Calu3 (cell line): ENCODE measurements at places on chromosomes 2 and 18. TPM values are rescaled to one million over a fixed set of nuclear protein-coding genes. Genes with fewer than 3 reads are reported as not detected.

- H3K4me3 ChIP-seq: no peak overlapping the region
- no peaks in the 10 kb centered on the region for H3K36me3 ChIP-seq
- no peaks in the 10 kb centered on the region for H3K4me1 ChIP-seq
- DNase-seq: no peak
- H3K27me3 ChIP-seq: no peaks in the 10 kb centered on the region
Observed at GRCh38 chr2:205056151-205056561, 510.9 kb downstream of the PARD3B start.

GRCh38 chr2:220660277-220661145 is 911.6 kb downstream of the EPHA4 start:
- no peak overlapping the region for H3K27ac ChIP-seq
- DNase-seq: peak; percentile 32
- H3K27me3 ChIP-seq: no peaks in the 10 kb centered on the region

DNA sequence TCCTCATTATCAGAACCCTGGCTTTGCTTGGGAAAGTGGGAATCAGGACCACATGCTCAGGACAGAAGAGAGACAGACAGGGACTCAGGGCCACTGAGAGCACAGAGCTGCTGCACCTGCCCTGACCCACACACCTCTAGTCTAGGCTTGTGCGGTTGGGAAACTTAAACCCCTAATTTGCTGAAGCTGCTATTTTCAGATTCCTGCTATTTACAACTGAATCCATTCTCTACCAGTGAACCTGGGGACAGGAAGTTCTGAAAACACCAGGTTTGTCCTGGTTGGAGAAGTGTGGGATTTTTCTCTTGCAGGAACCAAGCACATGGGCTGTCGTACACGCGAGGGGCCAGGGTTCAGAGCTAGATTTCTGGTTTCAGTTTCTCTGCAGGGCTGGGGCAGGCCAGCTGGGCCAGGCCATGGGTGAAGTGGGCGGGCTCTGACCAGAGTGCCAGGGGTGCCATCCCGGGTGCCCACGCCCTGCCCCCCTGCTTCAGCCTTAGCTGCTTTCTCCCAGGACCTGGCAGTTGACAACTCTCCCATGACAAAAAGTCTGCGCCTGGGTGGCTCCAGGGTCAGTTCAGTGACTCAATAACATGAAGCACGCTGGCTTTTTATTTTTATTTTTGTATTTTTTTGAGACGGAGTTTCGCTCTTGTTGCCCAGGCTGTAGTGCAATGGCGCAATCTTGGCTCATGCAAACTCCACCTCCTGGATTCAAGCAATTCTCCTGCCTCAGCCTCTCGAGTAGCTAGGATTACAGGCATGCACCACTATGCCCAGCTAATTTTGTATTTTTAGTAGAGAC is 51.3 kb upstream of the SLC1A4 start:
- no peaks in the 10 kb centered on the region for H3K4me1 ChIP-seq
- H3K36me3 ChIP-seq: no peaks in the 10 kb centered on the region
- H3K27me3 ChIP-seq: peaks cover 64% of the 10 kb centered on the region
- H3K4me3 ChIP-seq: no peak overlapping the region
- DNase-seq: no peak
- H3K27ac ChIP-seq: no peak overlapping the region

DNA sequence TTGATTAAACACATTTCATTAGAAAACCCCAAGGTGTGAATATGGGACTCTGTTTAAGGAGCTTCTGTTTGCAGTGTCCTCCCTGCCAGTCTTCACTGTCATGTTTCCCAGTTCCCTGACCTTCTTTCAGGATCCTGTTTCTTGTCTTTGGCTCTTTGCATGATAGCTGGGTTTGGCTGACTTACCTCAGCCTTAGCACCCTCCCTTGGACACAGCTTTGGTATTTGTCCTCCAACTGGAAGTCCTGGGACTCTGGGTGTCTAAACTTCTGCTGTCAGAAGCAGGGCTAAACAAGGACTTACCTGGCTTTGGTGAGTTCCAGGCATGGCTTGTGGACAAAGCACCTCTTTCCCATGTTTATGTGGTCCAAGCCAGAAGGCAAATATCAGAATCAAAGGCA is 11.2 kb upstream of the PAIP2B start:
- no peak overlapping the region for H3K4me3 ChIP-seq
- H3K27ac ChIP-seq: no peak overlapping the region
- H3K36me3 ChIP-seq: no peaks in the 10 kb centered on the region
- no peak for DNase-seq
- peaks cover 93% of the 10 kb centered on the region for H3K27me3 ChIP-seq
- H3K4me1 ChIP-seq: peaks cover under 1% of the 10 kb centered on the region

DNA sequence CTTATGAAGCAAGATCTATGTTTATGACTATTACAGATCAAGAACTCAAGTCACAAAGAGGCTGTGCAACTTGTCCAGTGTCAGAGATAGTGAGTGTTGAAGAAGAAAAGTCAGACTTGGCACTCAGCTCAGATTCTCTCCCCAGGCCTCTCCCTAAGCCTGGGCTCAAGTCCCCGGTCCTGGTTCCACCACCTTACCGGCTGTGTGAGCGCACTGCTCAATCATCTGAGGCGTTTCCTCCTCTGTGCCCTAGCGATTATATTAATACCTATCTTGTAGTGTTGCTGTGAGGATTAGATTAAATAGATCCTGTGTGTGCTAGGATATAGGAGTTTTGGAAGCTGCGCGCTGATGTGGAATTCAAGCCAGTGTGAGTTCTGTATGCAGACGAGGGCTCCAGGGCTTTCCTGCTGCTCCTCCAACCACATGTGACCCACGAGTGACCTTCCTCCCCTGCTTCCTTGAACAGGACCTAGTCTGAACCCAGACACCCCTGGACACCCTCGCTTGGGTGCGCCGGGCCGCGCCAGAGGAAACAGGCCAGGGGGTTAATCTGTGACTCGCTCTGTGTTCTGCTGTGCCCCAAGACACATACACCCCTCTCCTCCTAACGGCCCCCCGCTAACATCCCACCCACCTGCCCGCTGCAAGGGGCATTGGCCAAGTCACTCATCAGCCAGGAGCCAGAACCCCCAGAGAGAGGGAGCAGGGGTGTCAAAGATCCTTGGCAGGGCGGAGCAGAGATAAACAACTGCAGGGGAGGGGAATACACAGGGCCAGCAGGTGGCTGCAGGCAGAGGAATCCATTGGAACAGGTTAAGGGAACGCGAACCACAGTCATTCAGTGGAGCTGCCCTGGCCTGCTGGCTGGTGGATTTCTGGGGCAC is 38.3 kb downstream of the TNS1 start:
- H3K36me3 ChIP-seq: no peaks in the 10 kb centered on the region
- H3K4me3 ChIP-seq: no peak overlapping the region
- H3K27ac ChIP-seq: no peak overlapping the region
- no peaks in the 10 kb centered on the region for H3K4me1 ChIP-seq
- peaks cover 68% of the 10 kb centered on the region for H3K27me3 ChIP-seq

- H3K36me3 ChIP-seq: no peaks in the 10 kb centered on the region
- no peak overlapping the region for H3K27ac ChIP-seq
Observed at GRCh38 chr18:49608366-49609255, 46.8 kb downstream of the LIPG start.

GRCh38 chr2:233141901-233142300 is 81.8 kb downstream of the INPP5D start:
- no peak for DNase-seq
- no peak overlapping the region for H3K27ac ChIP-seq
- peaks cover 62% of the 10 kb centered on the region for H3K27me3 ChIP-seq
- no peaks in the 10 kb centered on the region for H3K36me3 ChIP-seq

- no peak for DNase-seq
- H3K4me3 ChIP-seq: no peak overlapping the region
- H3K27me3 ChIP-seq: peaks cover 38% of the 10 kb centered on the region
- H3K27ac ChIP-seq: no peak overlapping the region
- no peaks in the 10 kb centered on the region for H3K4me1 ChIP-seq
Observed at GRCh38 chr2:95267458-95268210, 6.6 kb upstream of the PROM2 start.

DNA sequence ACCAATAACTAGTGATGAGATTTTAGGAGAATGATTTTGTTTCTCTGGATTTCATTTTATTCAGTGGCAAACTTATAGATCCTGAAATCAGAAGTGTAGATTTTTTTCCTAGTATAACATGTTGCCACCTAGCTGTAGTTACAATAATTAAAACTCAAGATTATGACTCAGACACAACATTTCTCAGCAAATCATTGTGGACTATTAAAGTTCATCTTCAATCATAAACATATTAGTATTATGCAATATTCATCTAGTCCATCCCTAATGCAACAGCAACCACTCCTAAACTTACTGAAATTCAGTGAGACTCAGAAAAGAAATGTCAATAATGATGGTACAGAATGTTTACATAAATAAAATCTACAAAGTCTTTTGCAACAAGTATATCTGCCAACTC is 51.3 kb downstream of the USP34 start:
- peaks cover 15% of the 10 kb centered on the region for H3K4me1 ChIP-seq
- DNase-seq: no peak
- no peaks in the 10 kb centered on the region for H3K27me3 ChIP-seq
- H3K27ac ChIP-seq: no peak overlapping the region
- H3K36me3 ChIP-seq: no peaks in the 10 kb centered on the region
- no peak overlapping the region for H3K4me3 ChIP-seq

DNA sequence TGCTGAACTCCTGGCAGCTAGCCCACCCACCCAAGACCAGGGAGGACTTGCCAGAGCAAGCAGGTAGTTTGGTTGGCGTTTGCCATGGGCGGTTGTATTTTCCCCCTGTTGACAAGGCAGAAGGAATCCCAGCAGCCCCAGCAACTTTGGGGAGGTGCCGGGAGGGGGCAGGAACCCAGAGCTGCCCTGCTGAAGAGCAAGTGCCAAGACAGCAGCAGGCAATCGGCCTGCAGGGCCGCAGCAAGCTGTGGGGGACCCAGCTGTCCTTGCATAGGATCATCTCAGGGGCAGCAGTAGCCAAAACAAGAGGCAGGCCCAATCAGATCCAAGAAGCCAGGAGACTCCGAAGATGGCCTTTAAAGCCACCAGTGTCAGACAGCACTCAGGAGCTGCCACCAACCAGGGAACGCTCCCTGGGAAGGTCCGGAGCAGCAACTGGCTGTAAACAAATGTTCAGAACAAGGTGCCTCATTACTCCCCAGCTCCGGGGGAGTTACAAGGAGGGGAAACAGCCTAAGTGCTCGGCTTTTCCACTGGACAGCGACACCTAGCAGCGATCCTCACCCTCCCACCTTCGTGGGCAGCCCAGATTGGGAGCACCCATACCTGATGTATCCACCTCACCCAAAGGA is 2.1 kb downstream of the ST8SIA5 start:
- no peak overlapping the region for H3K4me3 ChIP-seq
- no peaks in the 10 kb centered on the region for H3K36me3 ChIP-seq
- H3K27me3 ChIP-seq: peaks cover 91% of the 10 kb centered on the region
- H3K27ac ChIP-seq: no peak overlapping the region

GRCh38 chr2:85814802-85815550 is 61.2 kb downstream of the ATOH8 start:
- no peaks in the 10 kb centered on the region for H3K4me1 ChIP-seq
- DNase-seq: no peak
- H3K27me3 ChIP-seq: peaks cover 26% of the 10 kb centered on the region
- no peak overlapping the region for H3K4me3 ChIP-seq
- H3K27ac ChIP-seq: no peak overlapping the region

DNA sequence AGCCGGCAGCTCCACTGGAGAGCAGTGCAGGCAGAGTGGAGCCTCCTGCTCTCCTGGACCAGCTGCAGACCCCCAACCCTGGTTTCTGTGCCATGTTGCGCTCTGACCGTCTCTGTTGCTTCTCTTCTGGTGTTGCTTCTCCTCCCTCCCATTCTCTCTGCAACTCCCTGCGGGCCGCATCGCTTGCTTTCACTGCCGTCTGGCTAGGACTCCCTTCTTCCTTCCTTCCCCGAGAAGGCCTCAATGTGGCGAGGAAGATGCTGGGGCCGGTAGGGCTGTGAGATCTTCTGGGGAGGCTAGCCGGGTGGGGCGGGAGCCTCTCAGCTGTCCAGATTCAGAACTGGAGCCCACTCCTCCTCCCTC is 6.2 kb downstream of the DNAJB2 start:
- H3K4me1 ChIP-seq: peaks cover 17% of the 10 kb centered on the region
- H3K27me3 ChIP-seq: peaks cover 8% of the 10 kb centered on the region
- H3K36me3 ChIP-seq: peaks cover 8% of the 10 kb centered on the region
- no peak for DNase-seq

DNA sequence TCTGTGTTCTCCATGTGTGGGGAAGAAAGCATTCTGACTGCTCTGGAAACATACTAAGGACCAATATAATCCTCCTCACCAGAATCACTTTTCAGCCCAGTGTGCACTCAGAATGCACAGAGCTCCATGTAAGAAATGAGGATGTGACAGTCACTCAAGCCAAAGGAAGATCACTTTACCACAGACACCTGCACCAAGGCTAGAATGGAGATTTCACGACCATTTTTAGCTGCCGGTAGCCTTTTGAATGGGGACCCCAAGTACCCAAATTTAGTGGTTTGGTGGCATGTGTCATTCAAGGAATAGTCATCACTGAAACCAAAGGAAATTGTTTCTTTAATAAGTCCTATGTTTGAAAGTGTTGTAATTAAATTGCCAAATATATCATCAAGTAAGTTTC is 613.2 kb upstream of the ACVR2A start:
- no peak for DNase-seq
- no peak overlapping the region for H3K27ac ChIP-seq
- H3K4me1 ChIP-seq: peaks cover 12% of the 10 kb centered on the region
- no peaks in the 10 kb centered on the region for H3K36me3 ChIP-seq
- H3K27me3 ChIP-seq: no peaks in the 10 kb centered on the region

GRCh38 chr2:237696461-237696860 is 69.1 kb downstream of the LRRFIP1 start:
- DNase-seq: no peak
- H3K27me3 ChIP-seq: no peaks in the 10 kb centered on the region
- peaks cover 64% of the 10 kb centered on the region for H3K4me1 ChIP-seq
- peak overlapping the region; percentile 84 for H3K4me3 ChIP-seq
- peak overlapping the region; percentile 91 for H3K27ac ChIP-seq

Gene FEV
- not detected in 2 replicates for total RNA-seq

Gene NOSTRIN
- total RNA-seq: 12.5 and 18.4 TPM in 2 replicates

Gene AOX1
- total RNA-seq: 0.22 and 0.45 TPM in 2 replicates

Gene GBX2
- 2.2 and 2.4 TPM in 2 replicates for total RNA-seq
